ENCODE measurements at places on chromosomes 7 and 10.
A peak's percentile ranks its signal among the peaks of the same experiment; 100 is the strongest.

- DNase-seq: no peak
These were observed 9.5 kb downstream of the SAR1A start for GRCh38 chr10:70160798-70161197.

GRCh38 chr10:35226507-35226906 is 99.9 kb downstream of the CREM start:
- no peak for DNase-seq

- DNase-seq: peak; percentile 7
These were observed 78.6 kb upstream of the C10orf90 start for GRCh38 chr10:126749015-126749655.

DNA sequence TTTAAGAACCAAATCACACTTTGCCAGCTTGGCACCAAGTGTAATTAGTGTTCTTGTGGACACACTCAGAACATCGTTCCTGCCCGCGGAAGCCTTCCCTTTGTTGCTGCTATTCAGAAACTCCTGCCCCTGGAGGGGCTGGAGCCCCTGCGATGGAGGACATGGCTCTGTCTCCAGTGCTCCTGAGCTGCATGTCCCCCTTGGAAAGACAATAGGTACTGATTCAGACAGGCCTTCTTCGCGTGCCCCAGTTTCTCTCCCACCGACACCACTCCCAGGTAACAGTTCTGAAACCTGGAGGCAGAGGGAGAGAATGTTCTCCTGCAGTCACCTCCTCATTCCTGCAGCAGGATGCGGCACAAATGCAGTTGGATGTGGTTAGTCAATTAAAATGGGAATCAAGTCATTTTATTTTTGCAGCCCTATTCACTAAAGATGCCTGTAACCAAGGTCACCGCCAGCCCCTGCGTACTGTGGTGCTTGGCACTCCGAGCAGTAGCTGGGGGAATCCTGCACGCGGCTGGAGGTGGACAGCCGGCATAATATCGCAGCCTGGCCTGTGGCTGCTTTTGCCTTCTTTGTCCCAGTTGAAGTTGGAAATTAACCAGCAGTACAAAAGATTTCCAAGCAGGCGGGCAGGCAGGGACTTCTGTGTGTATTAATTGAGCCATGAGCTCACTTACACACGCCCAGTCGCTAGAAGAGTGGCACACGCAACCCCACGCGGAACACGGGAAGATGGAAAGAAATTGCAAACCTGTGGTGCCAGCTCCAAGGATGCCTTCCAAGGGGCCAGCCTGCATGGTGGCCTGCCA is 205.7 kb downstream of the EBF3 start:
- no peak for DNase-seq

DNA sequence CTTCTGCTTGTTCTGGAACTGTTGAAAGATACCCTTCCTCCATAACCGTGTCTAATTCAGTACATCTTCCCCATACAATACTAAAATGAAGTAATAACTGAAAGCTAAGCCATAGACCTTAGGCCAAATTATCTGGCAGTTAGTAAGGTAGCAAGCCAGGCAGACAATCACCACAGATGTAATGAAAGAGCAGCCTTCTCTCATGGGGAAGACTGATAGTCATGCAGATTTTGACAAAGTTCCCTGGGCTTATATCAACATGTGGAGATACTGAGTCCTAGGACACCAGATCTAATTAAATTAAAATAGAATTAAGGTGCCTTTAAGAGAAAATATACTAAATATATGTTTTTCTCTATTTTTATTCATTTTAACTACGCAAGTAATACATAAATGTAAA is 61.5 kb downstream of the PON1 start:
- DNase-seq: no peak

- DNase-seq: no peak
These were observed 127.2 kb upstream of the PODXL start for GRCh38 chr7:131683536-131684125.

DNA sequence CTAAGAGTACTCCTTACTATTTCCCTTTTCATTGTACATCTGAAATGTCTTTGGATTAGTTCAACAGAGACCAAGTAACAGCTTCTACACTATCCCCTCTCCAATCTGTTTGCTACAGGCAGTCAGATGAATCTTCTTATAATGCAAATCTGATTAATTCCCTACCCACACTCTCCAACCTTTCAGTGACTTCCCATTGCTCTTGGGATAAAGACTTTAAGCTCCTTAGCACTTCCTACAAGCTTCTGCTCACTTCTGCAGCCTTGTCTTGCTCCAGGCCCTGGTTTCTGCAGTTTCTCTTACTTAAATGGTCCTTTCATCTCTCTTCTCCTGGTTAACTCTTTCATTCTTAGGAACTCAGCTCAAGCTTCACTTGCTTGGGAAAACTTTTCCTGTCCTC is 65.2 kb upstream of the FEZF1 start:
- no peak for DNase-seq

DNA sequence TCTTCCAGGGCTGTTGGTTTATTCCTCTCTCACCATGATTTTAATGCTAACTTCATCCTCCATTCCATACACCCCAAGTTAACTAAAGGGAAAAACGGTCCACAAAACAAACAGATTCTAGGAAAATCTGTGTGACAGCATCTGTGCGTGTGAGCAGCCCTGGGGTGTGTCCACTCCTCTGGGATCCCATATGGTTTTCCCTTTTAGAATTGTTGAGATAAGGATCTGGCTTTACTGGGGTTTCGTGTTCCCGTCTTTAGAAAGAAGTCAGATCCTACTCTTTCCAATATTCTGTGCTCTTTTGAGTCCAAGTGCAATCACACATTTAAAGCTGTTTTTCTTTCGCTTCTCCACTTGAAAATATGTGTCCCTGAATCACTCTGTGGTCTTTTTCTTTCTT is 257.1 kb downstream of the KLF6 start:
- no peak for DNase-seq

DNA sequence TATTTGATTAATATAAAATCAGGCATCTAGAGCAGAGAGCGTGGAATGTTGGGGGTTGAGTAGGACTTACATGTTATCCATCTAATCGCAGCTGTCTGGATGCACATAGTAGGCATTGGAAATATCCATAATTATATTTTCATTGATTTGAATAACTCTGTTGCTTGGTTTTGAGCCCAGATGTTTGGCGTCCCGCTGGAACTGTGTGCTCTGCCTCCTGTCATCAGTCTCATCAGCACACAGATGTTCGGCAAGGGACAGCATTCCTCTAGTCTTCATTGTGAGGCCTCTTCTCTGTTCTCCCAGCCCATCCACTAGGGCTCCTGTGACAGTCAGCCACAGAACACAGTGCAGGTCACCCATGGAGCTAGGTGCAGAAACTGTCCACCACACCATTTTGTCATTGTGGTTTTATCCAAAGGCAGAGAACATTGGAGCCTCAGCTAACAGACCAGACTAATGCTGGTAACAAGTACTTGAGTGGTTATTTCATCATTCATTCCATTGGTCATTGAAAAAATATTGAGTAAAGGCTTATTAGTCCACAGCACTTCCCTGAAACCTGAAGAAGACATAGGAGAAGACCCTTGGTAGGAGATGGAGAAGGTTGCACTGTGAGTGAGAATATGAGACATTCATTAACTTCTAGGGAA is 927.4 kb downstream of the LRMDA start:
- no peak for DNase-seq

- DNase-seq: no peak
These were observed 24.8 kb upstream of the MKI67 start for GRCh38 chr10:128151031-128151430.

GRCh38 chr7:7989133-7989532 is 20.5 kb downstream of the GLCCI1 start:
- no peak for DNase-seq

- DNase-seq: no peak
These were observed 71.7 kb downstream of the NOD1 start for GRCh38 chr7:30406664-30407425.

- no peak for DNase-seq
These were observed 9.0 kb upstream of the PIP4K2A start for GRCh38 chr10:22723343-22723779.

DNA sequence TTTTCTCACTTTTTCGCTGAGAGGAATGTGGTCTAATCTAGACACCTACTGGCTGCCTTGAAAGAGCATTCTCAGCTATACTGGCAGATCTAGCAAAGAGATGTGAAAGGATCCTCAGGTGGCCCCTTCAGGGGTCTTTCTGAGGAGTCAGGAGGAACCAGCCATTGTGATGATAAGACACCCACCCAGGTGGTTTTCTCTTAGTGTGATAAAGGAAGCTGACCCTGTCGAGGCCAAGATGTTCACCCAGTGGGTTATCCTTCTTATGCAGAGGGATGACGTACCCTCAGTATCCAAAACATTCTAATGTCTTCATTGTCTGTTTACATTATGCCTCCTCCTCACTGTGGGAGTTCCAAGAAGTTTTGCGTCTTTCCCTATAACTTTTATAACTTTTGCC is 98.3 kb upstream of the LRGUK start:
- DNase-seq: no peak

DNA sequence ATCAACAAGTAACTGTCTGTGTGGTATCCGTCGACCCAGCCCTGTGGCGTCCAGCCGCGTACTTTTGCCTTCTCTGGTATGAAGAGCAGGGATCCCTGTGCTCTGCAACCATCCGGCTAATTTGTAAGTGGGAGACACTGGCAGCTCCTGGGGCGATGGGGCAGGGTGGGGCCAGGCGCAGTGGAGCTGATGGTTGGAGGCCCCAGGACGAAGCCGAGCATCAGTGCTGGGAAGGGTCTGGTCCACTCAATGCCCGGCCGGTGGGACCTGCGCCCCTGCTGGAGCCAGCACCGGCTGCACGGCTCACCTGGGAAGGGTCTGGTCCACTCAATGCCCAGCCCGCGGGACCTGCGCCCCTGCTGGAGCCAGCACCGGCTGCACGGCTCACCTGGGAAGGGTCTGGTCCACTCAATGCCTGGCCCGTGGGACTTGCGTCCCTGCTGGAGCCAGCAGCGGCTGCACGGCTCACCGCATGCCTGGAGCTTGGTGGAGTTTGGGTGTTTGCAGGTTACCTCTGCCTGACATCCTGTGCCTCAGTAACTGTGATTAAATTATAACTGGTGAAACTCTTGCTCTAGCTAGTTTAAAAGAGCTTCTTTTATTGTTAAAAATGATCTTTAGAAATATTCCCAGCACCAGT is 96.1 kb downstream of the NKX6-2 start:
- DNase-seq: no peak

DNA sequence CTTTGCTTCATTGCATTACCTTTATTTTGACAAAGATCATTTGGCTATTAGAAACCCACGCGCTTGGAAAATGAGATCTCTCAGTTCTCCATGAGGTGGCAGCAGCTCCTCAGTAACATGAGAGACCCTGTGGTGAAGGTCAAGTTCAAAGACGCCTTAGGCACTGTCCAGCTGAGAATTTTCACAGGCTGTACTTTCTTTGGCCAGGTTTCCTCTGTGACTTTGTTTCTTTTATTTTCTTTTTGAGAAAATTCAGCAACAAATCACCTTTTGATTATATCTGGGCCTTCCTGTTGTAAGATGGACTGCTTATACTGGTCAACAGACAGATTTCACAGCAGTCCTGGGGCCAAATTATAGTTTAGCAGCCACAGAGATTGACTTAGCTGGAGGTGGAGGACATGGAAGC is 54.5 kb downstream of the RAB18 start:
- peak; percentile 3 for DNase-seq

Data from stimulated activated CD4-positive, alpha-beta T cell treated with anti-CD3 and anti-CD28 coated beads, TNF-alpha, amount 100 ng/mL, for 24 hours (primary cell).